LHCN-M2 (cell line): ENCODE measurements at places on chromosomes 11 and 22. TPM values are rescaled to one million over a fixed set of nuclear protein-coding genes. Genes with fewer than 3 reads are reported as not detected.

DNA sequence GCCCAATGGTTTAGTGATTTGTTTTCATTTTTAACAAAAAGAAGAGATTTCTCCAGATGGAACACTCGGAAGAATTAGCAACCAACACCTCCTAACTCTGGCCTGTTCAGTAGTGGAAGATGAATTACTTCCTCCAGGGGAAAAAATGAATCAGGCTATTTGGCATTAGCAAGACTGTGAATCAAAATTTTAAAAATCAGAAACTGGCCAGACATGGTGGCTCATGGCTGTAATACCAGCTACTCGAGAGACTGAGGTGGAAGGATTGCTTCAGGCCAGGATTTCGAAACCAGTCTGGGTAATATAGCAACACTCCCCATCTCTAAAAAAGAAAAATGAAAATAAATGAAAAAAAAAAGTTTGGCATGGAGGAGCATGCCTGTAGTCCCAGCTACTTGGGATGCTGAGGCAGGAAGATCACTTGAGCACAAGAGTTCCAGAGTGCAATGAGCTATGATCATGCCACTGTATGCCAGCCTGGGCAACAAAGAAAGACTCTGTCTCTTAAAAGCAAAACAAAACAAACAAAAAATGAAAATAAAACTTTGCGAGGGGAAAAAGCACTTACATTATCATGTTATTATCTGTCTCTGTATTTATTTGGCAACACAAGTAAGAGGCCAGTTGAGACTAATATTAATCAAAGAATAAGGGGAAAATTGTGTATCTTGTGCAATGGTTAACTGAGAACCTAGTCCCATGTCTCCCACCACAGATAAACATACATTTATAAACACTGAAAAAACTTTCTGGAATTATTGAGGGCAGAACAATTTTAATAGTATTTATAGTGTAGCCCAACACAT lies 796.3 kb upstream of the ANO3 start:
- DNase-seq: no peak

DNA sequence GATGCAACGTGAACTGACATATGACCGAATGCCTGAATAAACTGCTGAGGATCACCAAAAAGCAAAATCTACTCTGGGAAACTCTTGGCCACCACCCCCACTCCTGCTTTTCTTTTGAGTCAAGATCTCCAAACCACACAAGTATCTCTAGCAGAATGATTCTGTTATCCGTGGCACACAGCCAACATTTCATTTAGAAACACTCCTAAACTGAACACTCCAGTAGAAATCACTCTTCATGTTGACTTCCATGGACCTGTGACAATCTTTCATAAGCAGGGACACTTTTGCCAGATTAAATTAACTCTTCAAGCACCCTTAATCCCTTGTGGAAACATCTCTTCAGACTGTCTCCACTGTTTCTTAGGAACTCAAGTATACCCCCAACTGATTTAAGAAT lies 44.4 kb downstream of the VSIG10L2 start:
- DNase-seq: peak; percentile 90

DNA sequence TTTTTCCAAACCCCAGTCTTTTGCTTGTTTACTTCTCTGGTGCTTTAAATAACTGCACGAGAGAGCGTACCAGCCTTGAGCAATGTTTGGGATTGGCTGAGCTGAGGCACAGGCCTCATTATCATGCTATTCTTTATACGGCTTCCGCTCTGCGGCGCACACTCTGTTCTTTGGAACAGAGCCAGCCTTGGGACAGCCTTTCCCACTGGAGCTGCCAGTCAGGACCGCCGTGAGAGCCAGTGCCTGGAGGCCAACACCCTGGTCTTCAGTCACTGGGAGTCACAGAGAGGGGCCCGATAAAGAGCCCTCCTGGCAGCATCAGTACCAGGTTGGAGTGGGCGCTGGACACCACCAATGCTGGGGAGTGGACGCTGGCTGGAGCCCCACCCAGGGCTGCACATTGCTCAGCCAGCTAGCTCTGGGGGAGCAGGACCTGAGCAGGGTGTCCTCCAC lies 125.6 kb downstream of the BCR start:
- DNase-seq: peak; percentile 71

- DNase-seq: peak; percentile 96
These were observed 5.0 kb upstream of the CCDC88B start for GRCh38 chr11:64334764-64335735.

GRCh38 chr11:31720225-31720624 lies 90.9 kb downstream of the PAX6 start:
- no peak for DNase-seq

CHST1 gene
- 3.1 and 5.8 TPM in 2 replicates for total RNA-seq

ELF5 gene
- total RNA-seq: 0.06 TPM in 1 of 2 replicates, not detected in the other

OR6T1 gene
- not detected in 2 replicates for total RNA-seq

PNPLA3 gene
- 21.7 and 23.0 TPM in 2 replicates for total RNA-seq

MMP8 gene
- total RNA-seq: not detected in 2 replicates

OR9I1 gene
- not detected in 2 replicates for total RNA-seq

NXPE4 gene
- total RNA-seq: not detected in 2 replicates
